ENCODE measurements at places on chromosomes 4 and X.

- DNase-seq: no peak
Observed at GRCh38 chr4:152937336-152938236, 1.5 kb downstream of the FHDC1 start.

DNA sequence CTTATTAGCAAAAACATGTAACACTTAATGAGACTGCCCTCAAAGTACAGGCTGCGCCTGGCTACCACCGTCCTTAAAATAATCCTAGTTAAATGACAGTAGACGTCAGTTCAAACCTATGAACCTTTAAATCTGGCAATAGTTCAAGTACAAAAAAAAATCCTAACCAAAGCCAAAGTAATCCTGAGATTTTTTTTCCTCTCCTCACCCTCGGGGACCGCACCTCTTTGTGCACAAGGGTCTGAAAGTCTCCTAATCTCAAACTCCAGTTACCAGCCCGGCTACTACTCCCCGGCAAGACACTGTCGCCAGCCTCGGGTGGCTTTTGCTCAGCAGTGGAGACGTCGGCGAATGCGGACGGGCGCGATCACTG lies 439 bp downstream of the SEC31A start:
- no peak for DNase-seq

GRCh38 chr4:15003401-15003890 lies 1.2 kb downstream of the CPEB2 start:
- DNase-seq: peak; percentile 44

- no peak for DNase-seq
Observed at GRCh38 chr4:145497199-145498149, 15.8 kb downstream of the SMAD1 start.

DNA sequence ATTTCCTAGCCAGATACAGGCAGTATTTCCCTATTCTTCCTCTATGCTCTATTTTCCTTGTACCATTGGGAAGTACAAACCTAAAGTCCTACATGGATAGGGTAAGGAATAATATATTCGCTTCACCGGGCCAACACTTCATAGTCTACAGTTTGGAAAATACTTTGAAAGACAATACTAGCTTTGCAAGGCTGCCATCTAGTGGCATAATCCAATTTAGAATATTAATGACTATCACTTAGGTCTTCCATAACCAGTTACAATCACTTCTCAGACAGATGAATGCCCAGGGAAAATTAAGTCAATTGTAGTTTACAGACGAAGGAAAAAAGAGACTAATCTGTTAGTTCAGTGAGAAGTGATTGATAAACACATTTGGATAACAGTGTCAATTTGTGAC lies 141.0 kb upstream of the FAM47C start:
- DNase-seq: no peak
